ENCODE measurements at places on chromosomes 1 and 21.
A peak's percentile ranks its signal among the peaks of the same experiment; 100 is the strongest.

DNA sequence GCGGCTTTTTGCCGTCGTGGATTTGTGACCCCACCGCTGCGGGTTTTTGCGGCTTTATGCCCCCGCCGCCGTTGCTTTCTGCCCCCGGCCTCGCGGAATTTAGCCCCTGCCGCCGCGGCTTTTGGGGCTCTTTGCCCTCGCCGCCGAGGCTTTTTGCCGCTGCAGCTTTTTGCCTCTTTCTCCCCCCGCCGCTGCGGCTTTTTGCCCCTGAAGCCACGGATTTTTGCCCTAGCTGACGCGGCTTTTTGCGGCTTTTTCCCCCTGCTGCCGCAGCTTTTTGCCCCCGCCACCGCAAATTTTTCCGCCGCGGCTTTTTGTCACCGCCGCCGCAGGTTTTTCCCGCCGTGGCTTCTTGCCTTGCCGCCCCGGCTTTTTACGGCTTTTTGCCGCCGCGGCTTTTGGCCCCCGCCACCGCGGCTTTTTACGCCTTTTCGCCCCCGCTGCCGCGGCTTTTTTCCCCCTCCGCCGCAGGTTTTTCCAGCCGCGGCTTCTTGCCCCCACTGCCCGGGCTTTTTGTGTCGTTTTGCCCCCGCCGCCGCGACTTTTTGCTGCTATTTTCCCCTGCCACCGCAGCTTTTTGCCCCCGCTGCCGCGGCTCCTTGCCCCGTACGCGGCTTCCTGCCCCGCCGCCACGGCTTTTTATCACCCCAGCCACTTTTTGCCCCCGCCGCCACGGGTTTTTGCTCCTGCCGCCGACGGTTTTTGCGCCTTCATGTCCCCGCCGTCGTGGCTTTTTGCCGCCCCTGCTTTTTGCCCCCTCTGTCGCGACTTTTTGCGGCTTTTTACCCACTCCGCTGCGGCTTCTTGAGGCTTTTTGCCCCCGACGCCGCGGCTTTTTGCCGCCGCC, 3933.6 kb downstream of the SRGAP2C start:
- DNase-seq, result no peak

GRCh38 chr1:176919386-176920378, 244.8 kb downstream of the ASTN1 start:
- no peak for DNase-seq

DNA sequence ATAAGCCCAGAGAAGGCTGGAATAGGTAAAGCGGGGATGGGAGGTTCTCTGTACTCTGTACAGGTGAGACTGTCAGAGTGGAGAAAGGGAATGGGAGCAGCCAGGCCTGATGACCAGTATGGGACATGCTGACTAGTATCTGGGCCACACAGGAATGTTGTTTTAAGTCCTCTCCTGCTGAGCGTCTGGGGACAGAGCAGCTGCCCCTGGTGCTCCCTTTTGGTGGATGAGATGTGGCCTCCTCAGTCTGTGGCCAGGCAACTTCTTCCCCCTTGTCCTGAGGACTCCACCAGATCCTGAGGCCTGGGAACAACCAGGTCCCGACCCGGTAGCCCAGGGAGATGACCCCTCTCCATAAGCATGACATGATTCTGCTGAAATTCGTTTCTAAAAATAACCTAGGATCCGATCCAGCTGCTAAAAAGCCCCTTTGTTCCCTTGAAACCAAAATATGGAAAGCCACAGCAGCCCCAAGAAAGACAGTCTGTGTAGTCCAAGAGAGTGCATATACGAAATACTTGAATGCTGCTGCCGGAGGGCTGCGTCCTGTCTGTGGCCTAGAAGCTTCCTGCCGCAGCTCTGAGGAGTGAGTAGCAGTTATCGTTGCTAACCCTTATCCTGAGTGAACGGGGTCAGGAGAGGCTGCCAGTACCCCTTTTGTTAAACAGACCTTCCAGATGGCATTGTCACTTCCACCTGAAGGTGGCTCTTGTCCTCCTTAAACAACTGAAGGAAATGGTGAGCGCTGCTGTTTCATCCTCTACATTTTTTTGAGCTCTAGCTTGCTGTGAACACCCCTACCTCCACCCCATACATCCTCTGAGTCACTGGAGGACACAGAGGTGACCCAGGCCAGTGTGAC, 47.1 kb downstream of the ATP2B4 start:
- peak; percentile 83 for DNase-seq

GRCh38 chr1:96995351-96995750, 273.8 kb downstream of the PTBP2 start:
- no peak for DNase-seq

DNA sequence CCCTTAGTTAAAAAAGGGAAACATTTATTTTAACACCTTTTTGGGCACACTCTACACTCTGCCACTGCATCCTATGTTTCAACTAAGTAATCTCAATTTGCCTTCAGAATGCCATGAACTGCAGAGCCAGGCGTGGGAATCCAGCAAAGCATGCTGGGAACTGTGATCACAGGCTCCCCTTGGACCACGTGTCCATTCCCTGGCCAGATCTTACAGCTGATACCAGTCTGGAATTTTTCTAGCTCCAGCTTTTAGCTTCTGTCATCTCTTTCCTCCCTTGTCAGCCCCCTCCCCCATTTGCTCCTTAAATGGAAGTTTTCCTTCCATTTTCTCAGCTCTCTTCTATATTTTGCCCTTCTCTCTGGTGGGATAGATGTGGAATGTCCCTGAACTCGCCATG, 29.4 kb downstream of the RCSD1 start:
- no peak for DNase-seq

- no peak for DNase-seq
These were observed 125.5 kb upstream of the CHRM3 start for GRCh38 chr1:239260842-239261241.

DNA sequence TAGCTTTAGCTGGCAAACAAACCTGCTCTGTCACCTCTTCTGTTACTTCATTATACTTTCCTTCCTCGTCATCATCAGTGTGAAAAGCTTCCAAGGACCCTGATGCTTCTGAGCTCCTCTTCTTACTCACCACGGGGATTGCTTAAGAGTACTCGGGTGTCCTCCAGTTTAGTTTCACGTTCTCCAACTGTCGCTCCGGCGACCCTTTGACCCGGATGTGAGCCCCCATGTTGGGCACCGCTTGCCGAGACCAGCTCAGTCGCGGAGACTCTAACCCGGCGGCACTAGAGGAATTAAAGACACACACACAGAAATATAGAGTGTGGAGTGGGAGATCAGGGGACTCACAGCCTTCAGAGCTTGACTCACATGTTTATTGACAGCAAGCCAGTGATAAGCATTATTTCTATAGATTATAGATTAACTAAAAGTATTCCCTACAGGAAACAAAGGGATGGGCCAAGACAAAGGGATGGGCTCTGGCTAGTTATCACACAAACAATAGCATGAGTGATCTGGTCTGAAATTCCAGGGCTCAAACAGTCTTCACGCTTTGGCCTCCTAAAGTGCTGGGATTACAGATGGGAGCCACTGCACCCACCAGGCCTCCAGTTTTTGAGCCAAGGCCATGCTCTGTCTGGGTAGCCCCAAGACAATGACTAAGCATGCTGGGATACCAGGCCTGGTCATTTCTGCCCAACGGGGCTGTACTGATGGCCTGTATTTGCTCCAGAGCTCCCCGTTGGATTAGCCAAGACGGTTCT, 30.1 kb upstream of the ENO1 start:
- DNase-seq, result no peak

DNA sequence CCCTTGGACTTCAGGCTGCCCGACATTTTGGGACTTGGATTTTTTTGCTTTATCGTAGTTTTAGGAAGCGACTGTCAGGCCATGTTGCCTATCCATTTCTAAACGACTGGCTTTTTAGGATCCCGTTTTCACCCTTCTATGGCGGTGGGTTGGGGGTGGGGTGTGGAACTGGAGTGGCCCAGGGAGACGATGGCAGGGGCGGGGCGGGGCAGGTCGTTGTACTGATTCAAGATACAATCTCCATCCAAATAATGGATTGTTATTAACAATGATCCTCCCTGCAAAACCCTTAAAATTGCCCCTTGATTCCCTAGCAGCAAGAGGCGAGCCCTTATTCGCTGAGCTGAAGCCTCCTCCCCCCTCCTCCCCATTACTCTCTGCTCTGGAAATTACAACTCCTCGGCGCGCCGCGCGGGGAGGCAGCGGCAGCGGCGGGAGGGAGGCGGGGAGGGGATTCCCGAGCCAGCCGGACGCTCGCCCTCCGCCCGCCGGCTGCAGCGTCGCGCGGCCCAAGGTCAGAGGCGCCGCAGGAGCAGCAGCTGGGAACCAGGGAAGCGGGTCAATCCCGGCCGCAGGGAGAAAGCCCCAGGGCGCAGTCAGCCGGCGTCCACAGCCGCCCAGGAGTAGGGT, at the start of gene TRIM67:
Gene TRIM67, plus strand, starts transcription at position 392 of the 630 bp plus-strand sequence. CDS start 912 bp downstream, outside the sequence.
- no peak for DNase-seq

DNA sequence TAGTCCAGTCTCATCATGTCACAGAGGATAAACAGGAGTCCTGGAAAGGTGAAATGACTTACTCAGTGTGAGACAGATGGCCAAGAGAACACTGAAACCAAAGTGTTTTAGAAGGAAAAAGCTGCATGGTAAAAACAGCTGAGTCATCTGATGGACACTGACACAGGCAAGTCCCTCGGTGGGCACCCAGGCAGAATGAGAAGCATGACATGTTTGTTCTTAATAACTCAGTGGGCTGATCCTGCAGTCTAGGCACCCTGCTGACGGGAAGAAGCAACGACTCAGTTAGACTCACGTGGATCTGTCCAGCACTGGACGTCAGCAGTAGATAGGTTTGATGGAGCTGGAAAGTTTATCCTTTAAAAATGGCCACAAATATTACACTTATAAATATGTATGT, 116.9 kb downstream of the RGS7 start:
- DNase-seq, result no peak

DNA sequence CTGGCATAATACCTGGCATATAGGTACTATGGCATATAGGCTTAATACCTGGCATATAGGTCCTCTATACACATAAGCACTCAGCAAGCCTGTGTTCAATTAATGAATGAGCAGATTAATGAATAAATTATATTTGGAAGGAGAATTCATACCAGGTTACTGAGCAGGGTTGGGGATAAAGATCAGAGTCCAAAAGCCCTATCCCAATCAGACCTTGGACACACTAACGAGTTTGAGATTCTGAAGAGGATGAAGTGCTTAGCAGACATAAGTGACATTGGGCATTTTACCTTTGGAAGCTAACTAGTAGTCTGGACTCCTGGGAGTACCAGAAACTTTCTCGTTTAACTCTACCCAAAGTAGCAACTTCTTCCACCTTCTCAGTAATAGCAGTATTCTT, 63.3 kb upstream of the ARHGAP29 start:
- DNase-seq, result no peak

DNA sequence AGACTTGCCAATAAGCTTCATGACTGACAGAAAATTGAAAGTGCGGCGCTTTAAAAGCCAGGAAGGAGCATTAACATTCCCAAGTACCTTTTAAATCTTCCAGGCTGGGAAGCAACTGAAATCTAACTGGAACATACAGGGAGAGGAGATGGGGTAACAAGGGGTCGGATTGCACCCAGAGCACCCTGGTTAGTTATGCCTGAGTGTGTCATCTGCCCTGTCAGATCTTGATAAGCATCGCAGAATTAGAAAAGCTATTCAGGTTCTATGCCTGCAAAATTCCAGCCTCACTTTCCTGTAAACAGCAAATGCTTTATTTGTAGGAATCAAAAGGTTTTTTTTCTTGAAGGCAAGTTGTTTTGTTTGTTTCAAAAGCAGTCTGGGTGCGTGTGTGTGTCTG, 58.5 kb downstream of the SERBP1 start:
- no peak for DNase-seq

All from BJ (cell line).